Posterior cingulate gyrus (tissue), 11 donors: ENCODE measurements at places on chromosomes 12 and 14.

DNA sequence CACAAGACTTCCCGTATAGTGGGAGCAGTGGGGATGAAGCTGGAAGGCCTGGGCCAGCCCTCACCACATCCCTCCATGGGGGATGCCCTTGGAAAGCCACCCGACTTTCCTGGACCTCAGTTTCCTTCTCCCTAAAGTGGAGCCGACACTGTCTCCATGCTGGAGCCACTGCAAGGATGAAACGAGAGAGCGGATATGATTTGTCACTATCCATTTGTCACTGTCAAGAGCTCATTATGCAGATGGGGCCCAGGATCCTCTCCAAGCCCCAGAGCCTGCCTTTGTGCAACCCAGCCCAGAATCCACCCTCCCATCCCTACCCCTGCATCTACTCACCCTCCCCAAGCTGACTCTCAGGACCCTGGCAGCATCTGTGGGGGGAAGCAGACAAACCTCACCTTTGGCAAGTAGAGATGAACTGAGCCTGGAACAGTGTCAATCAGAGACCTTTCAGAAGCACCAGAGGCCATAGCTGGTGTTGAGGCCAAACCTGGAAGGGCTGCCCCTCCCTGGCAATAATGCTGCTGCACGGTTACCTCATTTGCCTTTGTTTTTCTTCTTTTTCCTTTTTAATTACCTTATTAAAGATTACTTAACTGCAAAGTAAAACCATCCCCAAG lies 287.7 kb upstream of the RTL1 start:
- no peak for DNase-seq

GRCh38 chr12:1719139-1719538 lies 28.3 kb downstream of the ADIPOR2 start:
- DNase-seq: no peak

GRCh38 chr14:104306450-104307040 lies 168.2 kb downstream of the KIF26A start:
- DNase-seq: peak; percentile 44

DNA sequence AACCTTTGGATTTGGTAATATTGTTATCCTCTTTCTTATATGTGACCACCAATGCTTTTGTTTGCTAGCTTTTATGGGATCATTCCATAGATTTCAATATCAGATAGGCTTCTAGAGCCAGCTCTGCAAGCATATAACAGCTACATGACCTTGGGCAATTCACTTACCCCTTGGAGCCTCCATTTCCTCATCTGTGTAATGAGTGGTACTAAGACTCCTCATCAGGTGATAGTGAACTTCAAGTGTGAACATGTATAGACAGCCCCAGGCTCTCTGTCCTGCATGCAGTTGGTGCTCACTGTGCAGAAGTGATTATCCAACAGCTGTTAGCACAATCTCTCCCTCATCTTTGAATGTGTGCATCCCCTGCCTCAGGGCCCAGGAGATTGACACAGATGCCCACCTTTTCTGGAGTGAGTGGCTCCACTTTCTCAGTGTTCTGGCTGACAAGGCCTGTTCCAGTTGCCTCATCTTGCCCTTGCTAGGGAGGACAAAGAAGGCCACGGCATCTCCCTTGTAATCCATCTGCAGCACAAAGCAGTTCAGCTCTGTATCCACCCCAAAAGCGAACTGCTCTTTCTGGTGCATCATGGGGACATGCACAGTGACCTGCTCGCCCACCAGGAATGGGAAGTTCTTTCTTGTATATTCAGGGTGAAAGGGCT lies 9.2 kb downstream of the SERPINA9 start:
- DNase-seq: no peak

DNA sequence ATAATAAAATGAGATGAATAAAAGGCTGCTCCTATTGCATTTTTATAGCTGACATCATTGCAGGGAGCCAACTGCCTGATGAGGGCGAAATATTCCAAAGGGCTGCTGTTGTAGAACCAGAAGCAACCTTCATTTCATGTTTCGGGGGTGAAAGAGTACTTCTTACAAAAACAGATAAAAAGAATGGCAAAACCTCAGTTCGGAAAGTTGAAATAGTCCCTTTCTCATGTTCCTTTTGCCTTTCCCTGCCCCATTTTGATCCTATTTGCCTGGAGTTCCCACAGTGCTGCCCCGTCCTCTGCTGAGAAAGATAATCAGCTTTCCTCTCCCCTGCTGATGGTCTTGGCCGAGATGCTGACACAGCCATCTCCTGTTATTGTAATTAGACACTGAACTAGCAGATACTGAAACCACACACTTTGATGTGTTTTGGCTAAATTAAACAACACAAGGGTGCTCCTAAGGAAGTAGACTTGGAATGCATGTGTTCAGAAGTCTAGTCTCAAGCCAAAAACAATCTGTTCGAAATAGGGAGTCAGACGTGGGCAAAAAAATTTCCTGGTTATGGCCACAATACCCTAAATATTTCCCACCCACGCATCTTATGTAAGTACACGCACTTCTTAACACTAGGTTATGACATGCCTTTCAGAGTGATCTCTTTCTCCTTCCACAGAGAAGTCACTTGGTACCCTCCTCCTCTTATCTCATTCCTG lies 117.2 kb downstream of the PPM1H start:
- DNase-seq: no peak

- DNase-seq: no peak
Measured at GRCh38 chr14:91841065-91841464, 26.3 kb downstream of the TC2N start.

- DNase-seq: no peak
Measured at GRCh38 chr14:61544448-61545330, 150.6 kb upstream of the HIF1A start.

- DNase-seq: no peak
Measured at GRCh38 chr14:51513281-51513680, 138.4 kb upstream of the FRMD6 start.

DNA sequence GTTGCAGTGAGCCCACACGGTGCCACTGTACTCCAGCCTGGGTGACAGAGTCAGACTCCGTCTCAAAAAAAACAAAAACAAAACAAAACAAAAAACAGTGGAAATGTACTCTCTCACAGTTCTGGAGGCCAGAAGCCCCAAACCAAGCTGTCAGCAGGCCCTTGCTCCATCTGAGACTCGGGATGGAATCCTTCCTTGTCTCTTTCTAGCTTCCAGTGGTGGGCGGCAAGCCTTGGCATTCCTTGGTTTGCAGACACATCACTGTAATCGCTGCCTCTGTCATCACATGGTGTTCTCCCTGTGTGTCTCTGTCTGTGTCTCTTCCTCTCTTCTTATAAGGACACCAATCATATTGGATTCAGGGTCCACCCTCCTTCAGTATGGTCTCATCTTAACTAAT lies 6.4 kb downstream of the TNS2 start:
- DNase-seq: peak; percentile 76

DNA sequence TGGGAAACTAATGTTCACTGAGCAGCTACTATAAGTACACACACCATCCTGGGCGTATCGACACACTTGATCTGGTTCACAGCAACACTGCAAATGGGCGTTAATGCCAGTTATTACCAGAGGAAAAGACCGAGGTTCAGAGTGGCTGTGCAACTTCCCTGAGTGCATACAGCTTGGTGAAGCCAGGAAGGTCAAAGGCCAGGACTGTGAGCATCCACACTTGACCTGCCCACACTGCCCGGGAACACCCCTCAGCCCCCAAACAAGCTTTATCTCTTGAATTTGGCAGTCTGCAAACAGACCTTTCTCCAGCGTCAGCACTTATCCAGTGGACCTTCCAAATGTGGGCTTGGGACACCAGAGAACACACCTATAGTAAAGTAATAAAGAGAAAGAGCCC lies 312.6 kb downstream of the BCL11B start:
- DNase-seq: no peak
